ENCODE measurements at places on chromosomes 3 and 15.
A peak's percentile ranks its signal among the peaks of the same experiment; 100 is the strongest.

DNA sequence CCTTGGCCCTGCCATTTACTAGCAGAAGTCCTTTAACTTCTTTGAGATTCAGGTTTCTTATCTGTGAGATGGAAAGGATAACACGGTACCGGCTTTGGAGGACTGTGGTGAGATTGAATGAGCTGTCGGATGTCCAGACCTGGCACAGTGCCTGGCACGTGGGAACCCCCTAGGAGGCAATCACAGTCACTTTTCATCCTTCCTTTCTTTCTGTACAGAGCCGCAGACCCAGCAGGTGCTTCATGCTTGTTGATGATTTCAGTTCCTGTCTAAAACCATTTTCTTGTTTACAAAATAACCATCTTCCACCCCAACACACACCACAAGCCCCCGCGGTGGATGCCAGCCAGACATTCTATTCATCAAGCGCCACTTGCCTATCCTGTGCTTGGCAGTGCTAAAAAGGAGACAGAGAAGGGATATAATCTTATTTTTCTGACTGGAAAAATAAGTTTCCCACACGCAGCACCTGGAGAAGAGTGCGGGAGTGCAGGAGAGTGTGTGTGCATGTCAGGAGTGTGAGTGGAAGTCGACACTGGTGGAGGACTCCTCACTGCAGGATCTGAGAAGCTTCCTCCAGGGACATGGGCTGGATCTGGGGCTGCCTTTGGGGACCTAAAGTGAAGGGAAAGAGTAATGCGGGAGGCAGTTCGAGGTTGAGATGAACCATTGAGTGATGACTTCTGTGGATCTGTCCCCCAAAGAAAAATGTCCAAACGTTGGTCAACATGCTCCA is 85.7 kb downstream of the ST6GAL1 start:
- no peak for DNase-seq

- DNase-seq: no peak
Measured at GRCh38 chr15:62469874-62470688, 305.0 kb upstream of the C2CD4B start.

DNA sequence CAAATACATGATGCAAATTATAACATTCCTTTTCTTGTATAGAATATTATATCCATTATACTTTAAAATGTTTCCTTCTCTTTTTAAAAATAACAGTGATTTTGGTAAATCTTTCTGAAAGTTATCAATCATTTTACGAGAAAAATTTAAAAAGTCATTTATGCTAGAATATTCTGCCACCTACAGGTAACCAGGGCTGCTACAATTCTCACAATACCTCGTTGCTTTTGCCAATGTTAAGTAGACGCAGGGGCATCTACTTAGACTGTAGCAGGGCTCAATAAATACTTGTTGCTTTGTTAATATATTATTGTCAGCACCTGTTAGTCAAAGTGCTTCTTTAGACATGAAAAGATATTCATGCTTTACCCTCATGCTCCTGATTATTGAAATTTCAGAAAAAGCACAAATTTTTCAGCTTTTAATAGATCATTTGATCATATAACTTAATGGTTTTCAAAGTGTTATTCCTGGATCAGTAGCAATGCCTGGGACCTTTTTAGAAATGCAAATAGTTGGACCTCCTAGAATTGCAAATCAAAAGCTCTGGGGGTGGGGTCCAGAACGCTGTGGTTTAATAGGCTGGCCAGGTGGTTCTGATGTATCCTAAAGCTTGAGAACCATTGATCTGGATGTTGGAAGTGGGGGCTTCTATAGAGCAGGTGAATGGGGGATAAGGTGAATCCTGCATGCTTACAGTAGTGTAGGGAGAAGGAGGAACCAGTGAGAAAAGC is 223.6 kb upstream of the PDZRN3 start:
- peak; percentile 37 for DNase-seq

GRCh38 chr3:102841866-102842265 is 407.1 kb downstream of the ZPLD1 start:
- DNase-seq: no peak

DNA sequence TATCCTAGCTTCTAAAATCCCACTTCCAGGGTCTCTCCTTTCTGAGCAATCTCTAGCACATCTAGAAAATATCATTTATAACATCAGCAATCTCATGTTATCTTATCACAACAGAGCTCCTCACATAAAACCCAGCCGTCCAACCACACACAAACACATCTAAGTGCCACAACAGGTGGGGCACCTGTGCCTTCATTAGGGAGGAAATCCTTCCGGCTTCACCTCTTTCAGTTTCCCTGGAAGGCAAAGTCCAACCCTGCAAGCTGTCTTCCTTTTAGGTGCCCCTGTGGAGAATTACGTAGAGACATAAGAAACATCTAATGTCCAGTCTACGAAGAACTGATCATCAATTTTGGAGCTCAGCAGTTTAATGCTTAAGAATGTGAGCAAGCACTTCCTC is 1.6 kb downstream of the ZDHHC3 start:
- DNase-seq: no peak

- DNase-seq: no peak
Measured at GRCh38 chr3:108202834-108203233, 19.4 kb downstream of the IFT57 start.

GRCh38 chr15:70505936-70506912 is 257.1 kb downstream of the UACA start:
- DNase-seq: no peak

DNA sequence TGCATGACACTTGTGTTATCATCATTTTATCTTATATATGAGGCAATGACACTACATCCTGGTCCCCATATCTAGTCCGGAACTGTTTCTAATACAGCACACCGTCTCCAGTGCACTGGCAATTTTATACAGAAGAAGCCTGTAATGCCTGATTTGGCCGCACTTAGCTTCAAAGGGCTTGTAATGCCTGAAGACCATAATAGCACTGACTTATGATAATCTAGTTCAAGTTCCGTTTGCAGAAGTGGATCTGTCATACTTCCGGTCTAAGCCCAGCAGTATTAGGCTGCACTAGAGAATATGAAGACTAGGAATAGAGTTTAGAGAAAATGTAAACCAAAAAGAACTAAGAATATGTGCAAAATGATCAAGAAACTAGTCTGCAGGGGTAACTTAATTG is 1.3 kb downstream of the BNIP2 start:
- DNase-seq: no peak

DNA sequence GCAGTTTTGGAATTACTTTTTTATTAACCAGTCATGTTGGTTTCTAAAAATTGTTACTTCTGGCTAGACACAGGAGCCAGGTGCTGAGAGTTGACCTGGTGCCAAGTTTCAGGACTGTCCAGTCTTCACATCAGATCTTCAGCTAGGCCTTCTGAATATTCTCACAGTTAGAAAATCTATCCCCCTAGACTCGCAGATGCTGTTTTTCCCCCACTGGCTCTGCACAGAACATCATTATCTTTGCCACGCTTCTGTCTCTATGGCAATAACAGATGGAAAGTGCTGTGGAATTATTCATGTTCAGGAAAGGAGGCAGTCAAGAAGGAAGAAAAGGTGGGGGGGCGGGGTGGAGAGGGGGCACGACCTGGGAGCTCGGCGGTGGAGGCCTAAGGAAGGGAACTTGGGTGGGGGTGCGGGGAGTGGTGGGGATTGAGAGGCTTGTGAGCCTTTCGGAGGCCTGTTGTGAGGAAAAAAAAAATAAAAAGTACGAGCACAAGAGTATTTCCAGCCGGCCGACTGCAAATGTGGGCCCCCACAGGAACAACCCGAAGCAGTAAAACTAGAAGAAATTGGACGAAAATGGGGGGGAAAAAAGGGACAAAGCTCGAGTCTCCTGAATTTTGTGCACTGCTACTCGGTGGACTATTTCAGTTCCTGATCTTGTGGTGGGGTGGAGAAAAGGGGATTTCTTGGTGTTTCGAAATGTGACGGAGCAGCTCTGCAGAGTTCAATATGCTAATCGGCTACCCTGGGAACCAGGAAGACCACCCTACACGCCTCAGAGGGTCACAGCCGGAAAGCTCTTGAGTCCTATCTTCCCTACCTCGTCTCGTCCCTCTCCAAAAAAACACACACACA is 1.5 kb upstream of the SKIL start:
- DNase-seq: peak; percentile 62

GRCh38 chr15:68177742-68178141 is 27.4 kb downstream of the CALML4 start:
- no peak for DNase-seq

DNA sequence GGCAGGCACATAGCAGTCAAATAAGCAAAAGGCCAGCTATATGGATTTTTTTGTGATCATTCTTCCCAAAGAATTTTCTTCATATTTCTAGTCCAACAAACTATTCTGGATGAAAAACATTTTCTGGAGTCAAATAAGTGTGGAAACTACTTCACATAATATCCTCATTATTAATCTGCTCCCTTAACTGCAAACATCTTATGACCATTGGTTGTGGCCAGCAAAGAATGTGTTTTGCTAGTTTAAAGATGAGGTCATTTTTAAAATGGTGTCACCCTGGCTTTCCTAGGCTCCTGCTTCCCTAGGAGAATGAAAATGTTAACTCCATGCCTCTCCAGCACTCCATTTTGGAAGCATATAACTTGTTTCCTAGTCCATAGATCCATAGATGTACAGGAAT is 118.8 kb downstream of the SST start:
- no peak for DNase-seq

DNA sequence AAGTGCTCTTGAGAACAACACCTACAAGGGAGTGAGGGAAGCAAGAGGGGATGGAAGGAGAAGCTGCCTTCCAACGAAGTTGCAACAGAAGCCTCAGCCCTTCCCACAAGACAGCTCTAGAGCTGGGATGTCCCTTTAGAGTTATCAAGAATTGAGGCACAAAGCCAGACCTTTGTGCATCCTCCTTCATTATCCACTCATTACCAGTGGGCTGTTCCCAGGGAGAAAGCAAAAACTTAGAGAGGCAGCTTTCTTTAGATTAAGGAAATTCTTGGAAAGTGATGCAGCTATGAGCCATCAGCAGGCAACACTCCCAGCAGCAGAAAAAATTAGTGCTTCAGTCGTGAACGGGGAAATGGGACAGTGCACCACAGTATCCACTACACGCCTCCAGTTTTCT is 10.6 kb upstream of the CD96 start:
- DNase-seq: no peak

GRCh38 chr3:141644931-141645330 is 93.2 kb upstream of the RNF7 start:
- peak; percentile 55 for DNase-seq

DNA sequence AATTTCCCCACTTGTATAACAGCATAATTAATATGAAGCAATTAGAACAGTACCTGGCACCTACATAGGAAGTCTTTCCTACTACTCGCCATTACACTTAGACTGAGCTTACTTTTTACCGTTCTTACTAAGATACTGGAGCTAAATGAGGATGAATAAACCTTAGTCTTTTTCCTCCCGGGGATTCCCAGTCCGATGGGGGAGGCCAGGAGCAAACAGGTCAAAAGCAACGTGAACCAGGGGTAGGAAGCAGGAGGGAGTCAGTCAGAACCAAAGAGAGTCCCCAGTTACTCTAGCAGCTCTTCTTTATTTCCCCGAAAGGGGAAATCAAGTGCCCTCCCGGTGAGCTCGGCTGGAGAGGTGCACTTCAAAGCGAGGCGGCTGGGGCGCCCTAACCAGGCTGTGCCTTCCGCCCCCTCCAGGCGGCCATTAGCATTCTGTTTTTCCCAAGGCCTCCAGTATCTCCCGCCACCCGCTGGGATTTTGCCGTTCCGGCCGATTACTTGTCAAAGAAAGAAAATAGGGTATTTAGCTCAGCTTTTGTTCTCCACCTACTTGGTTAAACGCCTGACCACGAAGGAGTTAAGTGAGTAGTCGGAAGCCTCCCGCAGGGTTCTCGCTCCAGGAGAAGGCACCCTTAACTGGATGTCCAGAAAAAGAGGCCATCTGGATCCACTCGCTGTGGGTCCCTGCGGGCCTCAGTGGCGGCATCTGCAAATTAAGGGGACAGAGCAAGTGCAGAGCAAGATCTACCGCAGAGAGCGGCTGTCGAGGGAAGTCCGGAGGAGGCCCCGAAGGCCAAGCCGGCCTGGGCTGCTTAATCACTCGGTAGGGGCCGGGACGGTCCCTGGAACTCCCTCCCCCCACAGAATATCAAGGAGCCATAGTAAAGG is 6.3 kb upstream of the EOMES start:
- DNase-seq: peak; percentile 38

DNA sequence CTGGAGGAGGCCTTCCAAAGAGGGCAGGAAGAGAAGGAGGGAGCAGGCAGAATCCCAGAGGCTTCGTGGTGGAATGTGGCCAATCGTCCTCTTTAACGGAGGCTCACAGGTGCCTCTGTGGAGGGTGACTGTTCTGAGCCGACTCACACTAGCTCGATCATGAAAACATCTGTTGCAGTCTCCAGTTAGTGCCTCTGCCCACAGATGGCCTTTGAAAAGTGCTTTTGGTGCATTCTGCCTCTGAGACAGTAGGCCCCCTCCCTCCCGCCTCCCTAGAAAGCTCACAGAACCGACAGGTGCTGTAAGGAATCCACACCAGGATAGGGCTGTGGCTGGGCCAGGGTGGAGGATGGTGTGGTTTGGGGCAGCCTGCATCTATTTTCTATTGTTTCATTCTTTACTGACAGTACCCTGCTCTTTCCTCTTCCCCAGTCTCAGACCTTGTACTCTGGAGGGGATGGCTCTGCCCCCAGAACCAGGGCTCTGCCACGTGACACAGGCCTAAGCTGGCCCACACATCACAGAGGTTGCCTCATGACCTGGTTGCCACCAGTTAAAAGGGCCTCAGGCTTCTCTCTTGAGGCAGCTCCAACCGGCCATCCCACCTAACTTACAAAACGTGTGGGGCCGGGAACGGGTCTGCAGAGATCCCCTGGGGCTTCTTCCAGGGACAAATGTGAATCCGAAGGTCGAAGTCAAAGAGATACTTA is 27.2 kb upstream of the PIGZ start:
- DNase-seq: no peak

GRCh38 chr3:129663045-129663446 is 56.6 kb upstream of the PLXND1 start:
- no peak for DNase-seq

GRCh38 chr3:135134684-135135075 is 339.6 kb downstream of the EPHB1 start:
- no peak for DNase-seq

DNA sequence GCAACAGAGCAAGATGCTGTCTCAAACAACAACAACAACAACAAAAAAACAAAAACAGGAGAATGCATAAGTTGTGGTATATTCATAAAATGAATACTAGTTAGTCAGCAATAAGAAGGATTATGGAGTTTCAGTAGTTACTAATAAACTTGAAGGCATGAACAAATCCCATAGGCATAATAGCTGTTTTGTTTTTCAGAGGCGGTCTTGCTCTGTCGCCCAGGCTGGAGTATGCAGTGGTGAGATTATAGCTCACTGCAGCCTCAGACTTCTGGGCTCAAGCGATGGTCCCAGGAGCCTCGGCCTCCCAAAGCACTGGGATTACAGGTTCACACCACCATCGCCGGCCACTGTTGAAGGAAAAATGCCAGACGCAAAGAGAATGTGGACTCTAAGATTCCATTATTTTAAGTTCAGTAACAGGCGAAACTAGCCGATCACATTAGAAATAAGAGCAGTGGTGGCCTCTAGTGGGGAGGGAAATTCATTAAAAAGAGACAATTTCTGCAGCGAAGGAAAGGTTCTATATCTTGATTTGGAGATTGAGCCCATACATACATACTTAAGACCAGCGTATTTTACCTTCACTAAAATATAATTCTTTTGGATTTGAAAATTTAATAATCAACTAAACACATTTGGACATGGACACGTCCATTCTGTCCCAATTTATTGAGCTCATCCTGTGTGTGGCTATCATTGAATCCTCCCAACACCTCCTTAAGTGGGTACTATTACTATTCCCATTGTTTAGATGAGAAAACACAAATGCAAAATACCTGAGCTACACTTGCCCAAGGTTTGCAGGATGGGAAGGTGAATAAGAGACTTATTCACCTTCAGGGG is 27.4 kb upstream of the HDAC11 start:
- no peak for DNase-seq

All from D341Med (cell line).